ENCODE measurements at places on chromosomes 1 and 21.

- no peak for DNase-seq
Observed at GRCh38 chr1:189669846-189670245, 807.8 kb downstream of the BRINP3 start.

DNA sequence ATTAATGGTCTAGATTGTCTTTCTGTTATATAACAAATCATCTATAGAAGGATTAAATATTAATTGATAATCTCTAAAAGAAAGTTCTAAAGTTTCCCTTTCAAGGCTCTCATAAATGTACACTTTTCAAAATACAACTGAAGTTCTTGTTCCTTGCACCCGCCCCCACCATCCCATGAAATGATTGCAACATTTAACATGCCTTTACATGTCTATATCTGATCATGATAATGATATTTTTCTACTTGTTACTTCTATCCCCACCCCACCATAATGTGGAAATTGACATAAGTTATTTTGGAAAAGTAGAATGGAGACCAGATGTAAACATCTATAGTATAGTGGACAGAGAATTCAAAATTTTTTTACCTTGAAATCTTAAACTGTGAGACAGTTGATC is 186.6 kb downstream of the NTNG1 start:
- DNase-seq, result no peak

DNA sequence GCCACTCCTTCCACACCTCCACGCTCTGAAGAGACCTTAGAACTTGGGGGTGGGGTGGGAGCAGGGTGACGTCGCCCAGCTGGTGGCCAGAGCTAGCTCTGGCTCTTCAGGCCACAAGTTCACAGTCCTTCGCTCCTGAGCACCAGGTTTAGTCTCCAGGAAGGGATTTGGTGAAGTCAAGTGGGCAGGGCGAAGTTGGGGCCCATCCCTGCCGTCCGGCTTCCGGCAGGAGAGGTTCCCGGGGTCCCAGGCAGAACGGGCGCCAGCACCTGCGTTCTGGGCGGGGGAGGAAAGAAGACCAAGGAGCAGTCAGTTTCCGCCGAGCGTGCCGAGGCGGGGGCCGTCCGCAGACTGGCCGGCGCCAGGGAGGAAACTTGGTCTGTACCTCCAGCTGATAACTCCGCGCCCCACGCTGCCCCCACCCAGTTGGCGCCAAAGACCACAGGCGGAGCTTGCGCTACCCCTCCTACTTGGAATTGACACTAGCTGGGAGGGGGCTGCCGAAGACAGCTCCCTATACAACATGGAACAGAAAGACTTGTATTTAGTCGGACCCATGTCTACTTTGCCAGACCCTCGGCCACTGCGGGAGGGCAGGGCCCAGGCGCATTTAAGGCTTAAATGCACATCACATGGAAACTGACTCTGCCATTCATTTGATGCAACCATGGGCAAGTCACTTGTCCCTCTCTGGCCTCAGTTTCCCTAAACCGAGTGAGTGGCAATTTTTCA is 995 bp downstream of the ID3 start:
- peak; percentile 66 for DNase-seq

DNA sequence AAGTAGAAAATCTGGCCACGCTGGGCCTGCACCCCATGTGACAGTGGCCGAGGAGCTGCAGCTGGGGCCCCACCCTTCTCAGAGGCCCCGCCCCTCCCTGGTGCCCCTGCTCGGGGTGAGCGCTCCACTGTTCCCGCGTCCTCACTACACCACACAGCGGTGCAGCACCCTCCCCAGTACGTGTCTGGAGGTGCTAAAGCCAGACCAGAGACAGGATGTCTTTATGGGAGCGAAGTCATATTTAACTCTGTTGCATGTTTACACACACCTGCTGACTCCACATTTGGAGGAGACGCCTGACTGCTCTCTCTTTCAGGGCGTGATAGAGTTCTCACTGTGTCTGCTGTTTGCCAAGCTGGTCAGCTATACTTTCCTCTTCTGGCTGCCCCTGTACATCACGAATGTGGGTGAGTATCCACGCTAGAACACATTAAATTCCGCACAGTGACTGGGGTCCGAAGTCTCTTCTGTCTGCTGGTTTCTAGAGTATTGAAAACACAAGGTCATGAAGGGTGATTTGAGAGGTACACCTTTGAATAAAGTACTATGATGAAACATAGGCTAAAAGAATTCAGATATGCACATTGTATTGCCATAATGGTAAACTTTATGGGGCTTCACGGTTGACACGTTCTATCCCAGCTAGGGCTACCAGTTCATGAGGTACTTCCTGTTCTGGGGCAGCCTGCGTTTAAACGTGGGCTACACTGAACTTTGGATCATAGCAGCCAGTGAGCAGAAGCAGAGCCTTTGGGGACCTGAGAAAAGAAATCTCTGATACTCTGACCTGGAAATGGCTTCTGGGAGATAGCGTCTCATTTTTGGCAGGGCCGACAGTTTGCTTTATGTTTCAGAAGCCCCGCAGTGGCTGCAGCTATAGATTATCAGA is 48.4 kb downstream of the SLC37A1 start:
- peak; percentile 72 for DNase-seq

- no peak for DNase-seq
Observed at GRCh38 chr1:40004857-40005256, 35.7 kb upstream of the CAP1 start.

DNA sequence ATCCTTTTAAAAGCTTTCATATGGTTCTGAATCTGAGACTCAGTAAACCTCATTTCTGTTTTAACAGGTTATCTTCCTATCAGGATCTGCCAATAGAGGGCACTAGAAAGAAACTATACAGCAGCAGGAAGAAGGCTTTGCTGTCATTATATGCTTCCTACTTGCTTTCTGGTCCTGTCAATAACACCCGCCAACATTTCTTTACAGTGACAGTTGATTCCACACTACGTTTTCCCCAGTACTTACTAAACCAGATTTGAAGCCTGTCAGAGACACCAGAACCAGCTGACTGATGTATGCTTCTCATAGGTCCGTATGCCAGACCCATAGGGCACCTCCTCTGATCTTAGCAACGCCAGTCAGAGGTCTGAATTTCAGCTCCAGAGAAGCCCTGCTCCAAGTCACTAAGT is 341.0 kb upstream of the NEGR1 start:
- DNase-seq, result peak; percentile 22

- DNase-seq, result no peak
Observed at GRCh38 chr1:81029266-81029665, 771.5 kb upstream of the ADGRL2 start.

DNA sequence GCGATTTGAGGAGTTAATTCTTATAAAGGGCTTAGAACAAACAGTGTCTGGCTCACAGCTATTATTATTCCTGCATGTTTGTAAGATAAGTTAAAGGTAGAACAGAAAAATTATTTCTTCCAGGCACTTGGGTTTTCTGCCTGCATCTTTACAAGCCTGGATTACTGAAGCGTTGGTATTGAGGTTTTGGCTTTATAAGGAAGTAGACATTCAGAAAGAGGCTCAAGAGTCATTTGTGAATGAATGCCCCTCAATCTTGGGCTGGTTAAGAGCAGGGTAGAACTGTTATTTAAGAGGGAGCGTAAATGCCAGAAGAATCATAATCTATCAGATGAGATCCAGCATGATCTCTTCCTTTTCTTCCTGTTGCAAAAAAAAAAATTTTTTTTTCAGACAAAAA is 77.3 kb upstream of the ARID1A start:
- DNase-seq, result no peak

DNA sequence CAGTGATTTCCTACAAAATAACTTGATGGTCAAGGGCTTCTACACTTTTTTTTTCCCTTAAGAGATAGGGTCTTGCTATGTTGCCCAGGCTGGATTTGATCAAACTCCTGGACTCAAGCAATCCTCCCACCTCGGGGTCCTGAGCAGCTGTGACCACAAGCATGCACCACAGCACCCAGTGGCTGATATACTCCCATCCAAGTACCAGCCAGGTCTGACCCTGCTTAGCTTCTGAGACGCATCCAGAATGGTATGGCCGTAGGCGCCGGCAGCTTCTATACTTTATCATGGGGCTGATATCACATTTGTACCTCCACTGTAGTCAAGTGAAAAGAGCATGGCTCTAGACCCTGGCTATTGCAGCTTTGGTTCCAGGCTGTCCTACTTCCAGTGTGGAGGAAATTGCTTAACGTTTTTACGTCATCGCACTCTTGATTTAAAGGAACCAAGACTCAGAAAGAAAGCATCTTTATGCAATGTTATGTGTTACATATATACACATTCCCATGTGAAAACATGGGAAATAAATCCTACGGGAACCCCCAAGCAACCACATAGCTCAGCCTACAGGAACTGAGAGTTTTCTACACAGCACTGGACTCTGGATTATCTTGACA is 39.5 kb downstream of the PDPN start:
- DNase-seq, result no peak

- peak; percentile 34 for DNase-seq
Observed at GRCh38 chr1:109621379-109622136, 1.9 kb downstream of the AMPD2 start.

GRCh38 chr1:218587900-218588299 is 242.8 kb downstream of the TGFB2 start:
- no peak for DNase-seq

DNA sequence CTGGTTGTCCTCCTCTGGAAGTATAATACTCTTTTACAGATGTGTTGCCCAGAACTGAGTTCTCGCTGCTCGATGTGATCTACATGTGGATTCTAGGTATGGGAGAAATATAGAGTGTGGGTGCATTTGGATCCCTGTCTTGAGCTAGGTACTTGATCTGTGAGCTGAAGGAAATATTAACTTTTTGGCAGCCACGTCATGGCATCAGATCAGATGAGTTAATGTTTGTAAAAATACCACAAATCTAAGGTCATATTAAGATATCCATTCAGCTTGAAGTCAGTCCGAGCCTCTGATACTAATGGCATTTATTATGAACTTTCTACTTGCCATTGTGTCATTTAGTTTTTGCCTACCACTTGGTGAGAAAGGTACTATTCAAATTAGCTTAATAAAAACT is 24.6 kb downstream of the MAPKAPK2 start:
- DNase-seq, result no peak

- no peak for DNase-seq
Observed at GRCh38 chr1:77831976-77832711, 52.7 kb downstream of the MIGA1 start.

- DNase-seq, result no peak
Observed at GRCh38 chr1:61238359-61238665, 156.0 kb downstream of the NFIA start.

DNA sequence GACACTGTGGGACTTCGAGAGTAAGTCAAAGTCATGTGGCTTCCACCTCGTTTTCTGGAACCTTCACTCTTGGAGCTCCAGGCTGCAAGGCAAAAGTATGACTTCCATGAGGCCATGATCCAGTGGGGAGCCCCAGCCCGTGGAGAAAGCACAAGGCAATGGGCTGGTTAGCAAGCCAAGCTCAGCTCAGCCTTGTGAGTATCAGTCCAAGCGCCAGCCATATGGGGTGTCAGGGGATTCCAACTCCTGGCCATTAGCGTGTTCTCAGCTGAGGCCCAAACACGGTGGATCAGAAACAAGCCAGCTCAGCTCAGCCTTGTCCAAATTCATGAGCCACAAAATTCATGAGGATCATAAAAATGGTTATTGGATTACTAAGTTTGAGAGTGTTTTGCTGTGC is 261.0 kb downstream of the RHOU start:
- DNase-seq, result no peak

GRCh38 chr1:67216401-67216800 is 50.1 kb downstream of the IL23R start:
- DNase-seq, result no peak

- DNase-seq, result no peak
Observed at GRCh38 chr1:205664399-205665017, 15.8 kb downstream of the SLC45A3 start.

- DNase-seq, result no peak
Observed at GRCh38 chr1:66890621-66891020, 34.0 kb downstream of the DNAI4 start.

DNA sequence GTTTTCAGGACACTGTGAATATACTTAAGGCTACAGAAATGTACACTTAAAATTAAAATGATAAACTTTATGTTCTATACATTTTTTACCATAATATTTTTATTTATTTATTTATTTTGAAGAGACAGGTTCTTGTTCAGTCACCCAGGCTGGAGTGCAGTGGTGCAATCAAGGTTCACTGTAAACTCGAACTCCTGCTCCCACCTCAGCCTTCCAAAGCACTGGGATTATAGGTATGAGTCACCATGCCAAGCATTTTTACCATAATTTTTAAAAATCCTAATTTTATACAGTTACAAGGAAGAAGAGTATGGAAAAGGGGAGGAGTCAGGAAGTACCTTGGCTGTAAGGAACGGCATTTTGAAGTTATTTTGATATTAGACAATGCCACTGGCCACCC is 23.6 kb upstream of the ANGPTL3 start:
- DNase-seq, result no peak

DNA sequence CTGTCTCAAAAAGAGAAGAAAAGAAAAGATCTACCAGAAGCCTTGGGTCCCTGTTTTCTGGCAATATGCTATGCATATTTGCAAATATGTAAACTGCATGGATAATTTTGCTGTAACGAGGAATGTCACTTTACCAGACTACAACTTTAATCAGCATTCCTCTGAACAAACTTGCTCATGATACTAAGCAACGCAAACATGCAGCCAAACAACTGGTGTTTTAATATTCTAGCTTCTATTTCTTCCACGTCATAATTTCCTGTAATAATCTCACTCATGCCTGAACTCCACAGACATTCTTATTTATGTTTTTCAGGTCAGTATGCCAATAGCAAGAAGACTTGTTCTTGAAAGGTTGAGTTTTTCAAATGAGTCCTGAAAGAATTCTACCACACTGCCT is 114.1 kb downstream of the SIM2 start:
- DNase-seq, result no peak

All from GM13976 (cell line).